Testis (tissue), 5 donors: ENCODE measurements at places on chromosomes 7 and 10. TPM values are rescaled to one million over a fixed set of nuclear protein-coding genes. Genes with fewer than 3 reads are reported as not detected.

GRCh38 chr10:71900441-71901180, 49.6 kb upstream of the PSAP start:
- DNase-seq, result no peak

GRCh38 chr7:32506266-32507054, 11.2 kb downstream of the AVL9 start:
- no peak for DNase-seq

DNA sequence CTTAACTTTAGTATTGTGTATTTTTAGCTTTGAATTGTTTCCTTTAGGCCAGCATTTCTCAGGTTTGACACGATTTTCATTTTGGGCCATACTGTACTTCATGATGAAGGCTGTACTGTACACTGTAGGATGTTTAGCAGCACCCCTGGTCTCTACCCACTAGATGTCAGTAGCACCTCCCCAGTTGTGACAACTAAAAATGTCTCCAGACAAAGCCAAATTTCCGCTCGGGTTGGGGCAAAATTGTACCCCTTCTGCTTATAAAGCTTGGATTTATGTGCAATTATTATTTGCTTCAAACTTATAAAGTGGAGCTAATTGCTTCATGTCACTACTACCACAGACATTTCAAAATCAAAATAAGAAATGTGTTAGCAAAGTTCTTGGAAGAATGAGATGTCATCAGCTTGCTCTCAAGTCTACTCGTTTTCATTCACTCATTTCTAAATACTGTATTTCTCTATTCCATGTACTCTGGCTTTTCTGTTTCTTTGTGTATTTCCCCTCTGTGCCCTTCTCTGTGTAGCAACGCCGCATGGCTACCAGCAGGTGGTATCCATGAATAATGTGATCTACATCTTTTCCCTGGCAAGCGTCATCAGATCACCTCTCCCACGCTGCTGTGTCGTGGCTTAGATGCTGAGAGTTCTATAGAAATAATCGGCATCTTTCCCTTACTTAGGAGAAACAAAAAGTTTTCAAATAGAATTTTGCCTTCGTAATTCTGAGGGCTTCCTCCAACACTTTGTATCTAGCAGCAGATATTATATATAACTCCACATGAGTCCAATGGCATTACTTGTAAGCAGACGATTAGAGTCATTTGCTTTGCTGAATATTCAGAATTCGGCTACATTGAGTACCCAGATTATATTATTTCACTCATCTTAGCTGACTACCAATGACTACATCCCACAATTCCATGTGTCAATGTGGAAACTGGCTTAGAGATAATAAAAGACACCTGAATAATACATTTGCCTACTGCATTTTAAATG, 47.8 kb upstream of the CALCR start:
- DNase-seq, result peak; percentile 16

DNA sequence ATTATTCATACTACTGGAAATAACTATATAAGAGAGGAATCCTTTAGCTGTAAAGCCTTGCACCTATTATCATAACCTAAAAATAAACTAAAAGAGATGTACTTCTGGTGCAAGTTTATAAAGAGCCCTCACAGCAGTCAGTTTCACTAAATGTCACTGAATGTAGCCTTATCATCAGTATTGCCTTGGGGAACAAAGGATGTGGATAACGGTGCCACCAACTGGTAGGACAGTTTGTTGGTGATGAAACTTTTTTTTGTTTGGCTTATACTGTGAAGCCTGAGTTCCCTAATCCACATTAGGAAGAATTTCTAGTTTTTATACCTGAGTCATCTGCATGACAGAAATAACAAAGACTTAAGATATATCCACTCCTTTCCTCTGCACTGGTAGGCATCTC, 117.9 kb upstream of the COL1A2 start:
- peak; percentile 36 for DNase-seq

Gene BRI3
- 76.3 TPM for total RNA-seq

Gene OGDH
- 95.1 TPM for total RNA-seq

GRCh38 chr10:79507440-79508167, 4.7 kb upstream of the EIF5AL1 start:
- DNase-seq, result no peak

DNA sequence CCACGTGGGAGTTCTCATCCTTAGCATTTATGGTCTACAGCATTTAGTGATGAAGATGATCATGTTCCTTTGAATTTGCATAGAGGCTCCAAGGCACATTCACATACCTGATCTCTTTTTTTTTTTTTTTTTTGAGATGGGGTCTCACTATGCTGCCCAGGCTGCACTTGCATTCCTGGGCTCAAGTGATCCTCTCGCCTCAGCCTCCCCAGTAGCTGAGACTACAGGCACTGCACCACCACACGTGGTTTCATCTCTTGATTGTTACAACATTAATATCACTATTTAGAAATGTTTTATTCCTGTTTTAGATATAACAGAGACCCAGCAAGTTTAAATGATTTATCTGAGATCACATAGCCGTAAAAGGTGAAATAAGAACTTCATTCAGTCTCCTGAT, 13.8 kb downstream of the CDHR3 start:
- DNase-seq, result no peak

GRCh38 chr10:5891009-5891408, 966 bp downstream of the FBH1 start:
- no peak for DNase-seq

DNA sequence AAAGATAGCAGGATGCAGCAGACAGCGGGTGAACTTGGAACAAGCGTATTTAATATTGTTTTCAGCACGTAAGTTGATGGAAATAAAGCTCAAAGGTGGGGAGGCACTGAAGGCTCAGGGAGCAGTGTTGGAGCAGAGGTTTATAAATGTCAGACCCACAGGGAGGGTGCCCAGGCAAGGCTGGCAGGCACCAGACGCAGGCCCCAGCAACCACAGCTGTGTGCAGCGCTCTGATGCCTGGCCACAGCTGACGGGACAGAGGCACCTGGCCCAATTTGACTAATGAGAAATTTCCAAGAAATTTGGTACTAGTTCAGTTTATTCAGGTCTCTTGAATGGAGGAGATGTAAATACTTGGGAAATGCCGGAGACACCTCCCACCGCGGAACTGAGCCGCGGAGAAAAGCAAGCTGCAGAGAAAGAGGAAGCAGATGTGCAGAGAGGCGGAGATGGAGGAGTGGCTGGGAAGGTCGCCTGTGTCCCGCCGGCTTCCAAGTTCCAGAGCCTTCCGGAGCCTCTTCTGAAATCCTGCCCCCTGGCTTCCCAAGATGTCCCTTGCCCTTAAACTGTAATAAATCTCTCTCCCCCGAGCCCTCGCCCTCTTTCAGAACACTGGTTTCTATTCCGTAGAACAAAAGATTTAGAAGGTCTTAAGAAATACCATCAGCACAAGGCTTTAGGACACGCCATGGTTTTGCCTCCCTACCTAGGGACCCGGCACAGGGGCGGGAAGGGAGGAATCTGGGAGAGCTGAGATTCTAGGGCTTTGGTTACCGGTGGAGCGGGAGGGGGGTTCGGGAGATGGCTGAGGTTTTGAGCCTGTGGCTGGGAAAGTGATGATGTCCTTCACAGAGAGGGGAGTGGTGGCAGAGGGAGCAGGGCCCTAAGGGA, 38.4 kb upstream of the PLXNA4 start:
- DNase-seq, result peak; percentile 51

DNA sequence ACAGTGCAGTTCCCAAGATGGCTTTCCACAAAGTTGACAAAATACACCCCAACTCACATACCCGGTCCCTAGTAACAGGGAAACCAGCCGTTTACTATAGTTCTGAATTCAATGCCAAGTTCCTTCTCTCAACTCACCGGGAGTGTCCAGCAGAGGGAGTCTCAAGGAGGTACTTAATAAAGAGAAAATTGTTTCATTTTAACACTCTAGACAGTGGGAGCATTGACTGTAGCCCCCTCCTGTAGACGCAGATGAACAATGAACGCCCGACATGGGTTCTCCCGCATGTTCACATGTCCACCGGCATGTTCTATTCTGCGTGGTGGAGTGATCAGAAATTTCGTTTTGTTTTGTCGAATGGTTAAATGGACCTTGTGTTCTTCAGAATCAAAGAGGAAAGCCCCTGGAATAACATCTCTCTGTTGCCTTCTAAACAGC, 1.9 kb downstream of the HIPK2 start:
- DNase-seq, result peak; percentile 84

DNA sequence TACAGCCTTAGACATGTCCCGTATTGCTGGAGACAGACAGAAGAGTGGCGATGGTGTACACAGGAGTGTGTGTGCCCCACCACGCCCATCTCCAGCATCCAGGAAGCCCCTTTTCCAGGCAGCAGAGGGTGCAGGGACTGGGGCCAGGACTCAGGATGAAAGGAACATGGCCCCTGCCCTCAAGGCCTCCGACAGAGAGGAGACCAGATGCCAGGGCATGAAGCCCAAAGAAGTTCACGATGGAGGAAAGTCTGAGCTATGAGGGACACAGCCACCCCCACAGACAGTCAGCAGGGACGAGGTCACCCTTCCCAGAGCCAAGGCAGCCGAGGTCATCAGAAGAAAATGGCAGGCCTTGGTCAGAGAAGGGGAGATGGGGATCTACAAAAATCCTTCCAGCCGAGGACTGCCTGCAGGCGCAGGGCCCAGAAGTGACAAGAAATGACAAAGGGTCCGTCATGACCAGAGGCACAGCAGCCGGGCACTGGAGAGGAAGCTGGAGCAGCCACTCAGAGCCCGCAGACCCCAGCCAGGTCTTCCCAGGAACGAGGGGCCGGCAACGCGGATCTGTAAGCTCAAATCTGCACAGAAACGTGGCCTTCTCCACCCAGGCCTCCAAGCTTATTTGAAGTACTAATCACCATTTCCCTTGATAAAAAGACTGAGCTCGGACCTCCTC, 78.7 kb upstream of the PPP2R2D start:
- peak; percentile 6 for DNase-seq

- DNase-seq, result no peak
Observed at GRCh38 chr7:16094651-16095050, 326.7 kb downstream of the CRPPA start.

Gene BMPR1A
- 51.1 TPM for total RNA-seq

GRCh38 chr10:67225226-67225625, 299.4 kb downstream of the LRRTM3 start:
- DNase-seq, result no peak

Gene CYP26A1
- total RNA-seq, result not detected

DNA sequence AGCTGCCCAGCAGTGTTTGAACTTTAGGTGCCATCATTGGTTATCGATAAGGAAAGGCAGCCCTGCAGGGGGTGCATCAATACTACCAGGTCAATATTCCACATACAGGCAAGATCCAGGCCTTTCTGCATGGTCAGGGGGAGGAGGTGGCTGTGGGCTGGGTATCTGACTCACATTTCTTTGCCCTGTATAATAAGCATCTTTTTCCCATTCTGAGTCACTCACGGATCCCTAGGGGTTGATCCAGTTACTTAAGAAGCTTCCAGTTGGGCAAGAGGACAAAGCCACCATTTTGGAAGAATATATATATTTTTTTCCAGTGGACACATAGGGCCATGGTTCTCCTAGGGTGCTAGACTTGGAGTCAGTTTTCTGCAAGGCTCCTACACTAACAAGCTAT, 114.2 kb upstream of the HABP2 start:
- no peak for DNase-seq

Gene ZNF479
- total RNA-seq, result 0.99 TPM

Gene OR2A7
- 1.2 TPM for total RNA-seq

GRCh38 chr10:73819513-73820093, 8.2 kb upstream of the NDST2 start:
- DNase-seq, result no peak

DNA sequence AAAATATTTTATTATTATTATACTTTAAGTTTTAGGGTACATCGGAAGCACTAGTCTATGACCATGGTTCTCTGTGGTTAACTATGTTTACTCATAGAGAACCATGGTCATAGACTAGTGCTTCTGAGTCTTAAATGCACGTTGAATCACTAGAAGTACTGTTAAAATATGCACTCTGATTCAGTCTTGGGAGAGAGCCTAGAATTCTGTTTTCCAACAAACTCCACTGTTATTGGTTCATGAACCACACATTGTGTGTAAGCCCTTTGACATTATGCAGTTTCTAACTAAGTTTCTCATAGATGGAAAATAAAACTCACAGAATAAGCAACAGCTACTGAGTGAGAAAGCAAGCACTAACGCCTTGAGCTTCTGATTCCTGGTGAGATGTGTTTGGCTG, 1120.6 kb downstream of the SORCS1 start:
- no peak for DNase-seq

Gene WEE2
- total RNA-seq, result 1.4 TPM

DNA sequence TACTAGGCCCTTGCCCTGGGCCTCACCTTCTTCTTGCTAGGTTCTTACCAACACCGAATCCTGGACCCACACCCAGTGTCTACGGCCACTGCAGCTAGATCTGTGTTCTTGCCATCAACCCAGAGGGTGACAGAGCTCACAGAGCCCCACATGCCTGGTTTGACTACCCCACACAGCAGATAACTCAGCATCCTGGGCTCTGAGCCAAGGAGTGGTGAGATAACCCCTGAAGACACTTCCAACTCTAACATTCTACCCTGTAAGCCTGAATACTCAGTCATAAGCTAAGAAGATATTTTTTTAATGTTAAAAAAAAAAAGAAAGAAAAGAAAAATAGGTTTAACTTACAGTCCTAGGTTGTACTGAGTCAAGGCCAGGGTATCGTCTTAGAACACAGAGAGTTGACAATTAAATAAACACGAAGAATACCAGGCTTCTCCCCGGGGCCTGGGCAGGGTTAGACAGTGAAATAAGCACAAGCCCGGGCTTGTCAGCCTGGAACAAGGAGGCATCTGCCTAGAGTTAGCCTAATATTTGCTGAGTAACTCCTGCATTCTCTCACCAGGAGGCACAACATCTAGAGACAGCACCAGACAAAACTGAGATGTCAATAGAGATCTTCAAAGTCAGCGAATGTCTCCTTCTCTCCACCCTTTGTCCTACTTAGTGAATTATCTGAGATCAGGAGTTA, 556.5 kb upstream of the LRRN3 start:
- peak; percentile 60 for DNase-seq

GRCh38 chr10:99449023-99449422, 18.6 kb upstream of the GOT1 start:
- DNase-seq, result no peak

- peak; percentile 21 for DNase-seq
Observed at GRCh38 chr7:101717628-101718357, 88.7 kb upstream of the MYL10 start.

Gene COL13A1
- total RNA-seq, result 0.94 TPM

GRCh38 chr10:44245601-44245938, 139.3 kb downstream of the CXCL12 start:
- no peak for DNase-seq

Gene SPDYE5
- total RNA-seq, result 1.4 TPM
